ENCODE measurements at places on chromosomes 5 and 9. TPM values are rescaled to one million over a fixed set of nuclear protein-coding genes. Genes with fewer than 3 reads are reported as not detected.

DNA sequence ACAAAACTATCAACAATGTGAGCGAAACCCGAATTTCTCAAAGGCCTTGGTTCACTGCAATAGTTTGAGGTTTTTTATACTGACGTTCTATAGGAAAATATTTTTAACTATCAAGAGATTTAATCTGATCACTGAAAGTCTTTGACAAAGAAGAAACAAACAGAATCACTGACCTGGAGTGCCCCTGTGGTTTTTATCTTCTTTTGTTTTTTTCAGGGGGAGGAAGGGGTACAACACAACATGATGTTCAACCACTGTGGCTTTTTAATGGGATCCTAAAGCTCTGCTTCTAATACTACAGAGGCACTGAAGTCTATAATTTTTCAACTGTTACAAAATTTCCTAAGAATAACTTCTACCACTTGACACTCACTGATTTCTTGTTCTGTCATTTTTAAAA is 185.9 kb downstream of the AP3B1 start:
- no peak overlapping the region for H3K27ac ChIP-seq
- H3K4me3 ChIP-seq: no peak overlapping the region
- DNase-seq: no peak

- no peaks in the 10 kb centered on the region for H3K27me3 ChIP-seq
- H3K36me3 ChIP-seq: no peaks in the 10 kb centered on the region
- no peak for DNase-seq
- H3K4me3 ChIP-seq: no peak overlapping the region
These were observed 307.9 kb upstream of the SMARCA2 start for GRCh38 chr9:1707291-1707690.

- H3K27ac ChIP-seq: peak overlapping the region; percentile 39
- H3K27me3 ChIP-seq: no peaks in the 10 kb centered on the region
- DNase-seq: no peak
These were observed 40.9 kb upstream of the PWWP2A start for GRCh38 chr5:160159991-160160792.

DNA sequence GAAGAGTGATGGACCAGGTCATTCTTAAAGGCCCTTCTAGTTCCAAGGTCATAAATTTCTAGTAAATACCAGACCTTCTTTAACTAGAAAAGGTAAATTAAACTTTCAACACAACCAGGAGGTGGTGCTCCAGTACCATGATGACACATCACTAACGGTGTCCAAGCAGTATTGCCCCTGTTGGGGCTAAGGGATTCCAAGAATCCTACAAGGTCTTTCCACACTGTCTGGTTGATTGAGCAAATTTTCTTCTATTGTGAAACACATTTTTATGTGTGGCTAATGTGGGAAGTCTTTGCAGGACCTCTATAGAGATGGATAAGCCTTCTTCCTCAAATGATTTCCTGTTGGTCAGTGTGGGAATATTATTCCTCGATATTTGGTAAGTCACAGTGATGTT is 459.6 kb upstream of the PAPPA start:
- H3K27me3 ChIP-seq: no peaks in the 10 kb centered on the region
- H3K27ac ChIP-seq: no peak overlapping the region
- no peak for DNase-seq
- no peaks in the 10 kb centered on the region for H3K36me3 ChIP-seq
- H3K4me3 ChIP-seq: no peak overlapping the region

DNA sequence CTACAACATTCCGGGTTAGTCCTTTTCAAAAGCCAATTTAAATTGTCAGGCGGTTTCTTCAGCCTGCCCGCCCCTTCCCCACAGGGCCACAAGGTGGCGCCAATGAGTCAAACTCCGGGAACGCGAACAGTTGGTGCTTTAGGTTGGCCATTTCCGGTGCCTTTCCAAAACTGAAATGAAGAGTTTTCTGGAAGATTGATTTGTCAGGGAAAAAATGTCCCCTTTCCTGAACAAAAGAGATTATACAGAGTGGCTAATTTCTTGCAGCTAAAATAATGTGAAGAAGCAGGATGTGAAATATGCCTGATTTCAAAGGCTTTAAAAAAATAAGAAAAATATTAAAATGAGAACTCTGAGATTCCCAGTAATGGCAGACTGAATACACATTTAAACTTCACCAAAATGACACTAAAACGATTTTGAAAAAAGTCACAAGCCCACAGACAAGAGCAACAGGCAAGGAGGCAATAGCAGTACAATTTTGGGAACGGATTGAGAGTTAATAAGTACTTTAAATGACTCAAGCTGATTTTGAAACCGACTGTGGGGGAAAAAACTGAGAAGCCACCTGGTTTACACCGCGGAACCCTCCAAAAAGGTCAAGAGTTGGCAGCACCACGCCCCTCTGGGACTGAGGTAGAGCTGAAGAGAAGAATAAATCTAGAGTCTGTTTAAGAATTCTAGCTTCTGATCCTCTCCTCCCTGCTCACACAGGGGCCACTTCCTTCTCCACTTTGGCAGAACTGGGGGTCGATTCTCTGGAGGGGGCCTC is 45.7 kb downstream of the SLC46A2 start:
- no peaks in the 10 kb centered on the region for H3K36me3 ChIP-seq
- peak; percentile 35 for DNase-seq
- no peaks in the 10 kb centered on the region for H3K27me3 ChIP-seq

- no peak overlapping the region for H3K4me3 ChIP-seq
- H3K4me1 ChIP-seq: no peaks in the 10 kb centered on the region
- no peak overlapping the region for H3K27ac ChIP-seq
- peaks cover 27% of the 10 kb centered on the region for H3K27me3 ChIP-seq
These were observed 118.6 kb upstream of the IRX4 start for GRCh38 chr5:2001300-2001699.

DNA sequence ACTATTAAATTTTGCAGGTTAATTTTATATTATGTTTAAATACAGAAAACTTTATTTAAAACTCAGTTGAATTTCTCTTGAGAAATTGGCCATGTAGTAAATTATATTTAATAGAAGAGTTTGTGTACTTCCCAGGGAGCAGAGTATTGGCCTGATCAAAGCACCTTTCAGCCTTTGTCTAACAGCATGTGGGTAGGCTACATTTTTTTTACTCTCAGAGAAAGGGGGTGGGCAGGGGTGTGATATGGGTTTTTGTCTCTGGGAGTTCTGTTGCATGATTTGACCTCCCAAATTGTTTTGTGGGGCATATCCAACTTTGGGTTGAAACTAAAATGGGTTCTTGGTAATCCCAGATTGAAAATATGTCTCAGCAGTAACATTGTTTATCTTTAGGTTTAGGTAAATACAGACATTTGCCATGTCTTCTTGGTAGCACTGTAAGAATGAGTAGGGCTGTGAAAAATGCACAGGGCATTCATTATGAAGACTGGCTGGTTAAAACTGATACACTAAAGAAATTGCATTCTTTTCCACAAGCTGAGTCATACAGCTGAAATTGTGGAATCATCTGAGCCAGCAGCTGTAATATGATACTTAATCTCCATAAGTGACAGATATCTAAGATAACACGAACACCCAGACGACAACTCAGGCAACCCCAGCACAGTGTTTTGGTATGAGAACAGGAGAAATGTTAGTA is 75.4 kb upstream of the CDKN2B start:
- no peak overlapping the region for H3K4me3 ChIP-seq
- H3K27me3 ChIP-seq: no peaks in the 10 kb centered on the region
- H3K36me3 ChIP-seq: no peaks in the 10 kb centered on the region
- DNase-seq: no peak
- no peaks in the 10 kb centered on the region for H3K4me1 ChIP-seq

DNA sequence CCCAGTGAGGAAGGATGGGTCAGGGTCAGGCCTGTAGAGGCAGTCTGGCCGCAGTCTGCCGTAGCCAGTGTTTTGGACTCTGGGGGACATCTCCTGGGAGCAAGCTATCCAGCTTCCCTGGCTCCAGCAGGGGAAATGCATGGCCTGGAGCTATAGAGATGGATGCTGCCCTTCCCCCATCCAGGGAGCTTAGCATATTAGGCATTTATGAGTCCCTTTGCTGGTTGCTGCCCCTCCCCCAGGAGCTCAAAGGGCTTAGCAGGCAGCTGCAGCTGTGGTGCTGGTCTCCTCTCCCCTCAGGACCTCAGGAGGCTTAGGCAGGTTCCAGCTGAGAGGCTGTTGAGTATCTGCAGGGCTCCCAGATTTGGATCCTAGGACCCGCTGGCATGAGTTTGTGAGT is 1158.7 kb downstream of the DTWD2 start:
- H3K4me1 ChIP-seq: no peaks in the 10 kb centered on the region
- no peaks in the 10 kb centered on the region for H3K27me3 ChIP-seq
- no peak overlapping the region for H3K4me3 ChIP-seq
- H3K36me3 ChIP-seq: no peaks in the 10 kb centered on the region
- no peak overlapping the region for H3K27ac ChIP-seq
- DNase-seq: no peak

GRCh38 chr5:127590156-127590722 is 58.6 kb upstream of the CTXN3 start:
- no peak overlapping the region for H3K27ac ChIP-seq
- H3K4me3 ChIP-seq: no peak overlapping the region
- no peaks in the 10 kb centered on the region for H3K4me1 ChIP-seq
- no peak for DNase-seq
- H3K27me3 ChIP-seq: no peaks in the 10 kb centered on the region

DNA sequence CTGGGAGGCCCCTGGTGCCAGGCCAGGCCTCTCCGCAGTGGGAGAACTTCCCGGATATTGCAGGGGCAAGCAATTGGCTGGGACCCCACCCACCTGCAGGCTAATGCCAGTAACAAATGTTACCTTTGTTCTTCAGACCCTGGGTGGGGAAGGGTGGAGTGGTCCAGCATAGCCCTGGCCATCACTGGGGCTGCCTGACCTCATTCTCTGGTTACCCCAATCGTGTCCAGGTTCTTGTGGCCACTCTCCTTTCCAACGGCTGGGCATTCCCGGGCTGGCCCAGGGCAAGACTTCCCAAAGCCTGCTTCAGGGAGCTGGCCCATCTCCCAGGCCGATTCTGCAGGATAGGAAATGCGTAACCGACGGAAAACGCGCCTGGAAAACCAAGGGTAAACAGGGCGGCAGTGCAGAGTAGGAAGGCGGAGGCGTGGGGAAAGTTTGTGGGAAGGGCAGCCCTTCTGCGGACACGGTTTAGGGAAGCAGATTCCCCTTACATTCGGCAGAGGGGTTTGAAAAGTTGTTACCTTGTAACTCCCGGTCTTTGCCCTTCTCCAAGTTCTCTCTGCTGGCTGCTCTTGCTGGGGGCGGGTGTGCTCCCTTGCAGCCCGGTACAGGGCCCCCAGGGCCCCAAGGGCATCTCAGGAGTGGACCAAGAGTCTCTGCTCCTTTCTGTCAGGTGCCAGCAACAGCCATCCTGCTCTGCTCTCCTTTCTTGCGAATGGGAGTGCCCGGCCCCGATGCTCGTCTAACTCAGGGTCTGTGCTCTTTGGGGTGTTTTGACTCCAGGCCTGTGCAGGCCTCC is 3.5 kb downstream of the NRARP start:
- no peak for DNase-seq
- H3K27me3 ChIP-seq: no peaks in the 10 kb centered on the region
- H3K36me3 ChIP-seq: no peaks in the 10 kb centered on the region
- H3K27ac ChIP-seq: peak overlapping the region; percentile 87
- peaks cover 39% of the 10 kb centered on the region for H3K4me1 ChIP-seq

- H3K4me1 ChIP-seq: no peaks in the 10 kb centered on the region
- no peak overlapping the region for H3K27ac ChIP-seq
- no peaks in the 10 kb centered on the region for H3K36me3 ChIP-seq
- H3K4me3 ChIP-seq: no peak overlapping the region
These were observed 187.0 kb upstream of the TRPM3 start for GRCh38 chr9:71308454-71308853.

Gene RUSC2
- 49.9 TPM for total RNA-seq

Gene ST6GALNAC6
- 50.2 TPM for total RNA-seq

Gene PALM2AKAP2
- total RNA-seq: 0.44 TPM
